ENCODE measurements at places on chromosomes 1 and 21. TPM values are rescaled to one million over a fixed set of nuclear protein-coding genes. Genes with fewer than 3 reads are reported as not detected.

DNA sequence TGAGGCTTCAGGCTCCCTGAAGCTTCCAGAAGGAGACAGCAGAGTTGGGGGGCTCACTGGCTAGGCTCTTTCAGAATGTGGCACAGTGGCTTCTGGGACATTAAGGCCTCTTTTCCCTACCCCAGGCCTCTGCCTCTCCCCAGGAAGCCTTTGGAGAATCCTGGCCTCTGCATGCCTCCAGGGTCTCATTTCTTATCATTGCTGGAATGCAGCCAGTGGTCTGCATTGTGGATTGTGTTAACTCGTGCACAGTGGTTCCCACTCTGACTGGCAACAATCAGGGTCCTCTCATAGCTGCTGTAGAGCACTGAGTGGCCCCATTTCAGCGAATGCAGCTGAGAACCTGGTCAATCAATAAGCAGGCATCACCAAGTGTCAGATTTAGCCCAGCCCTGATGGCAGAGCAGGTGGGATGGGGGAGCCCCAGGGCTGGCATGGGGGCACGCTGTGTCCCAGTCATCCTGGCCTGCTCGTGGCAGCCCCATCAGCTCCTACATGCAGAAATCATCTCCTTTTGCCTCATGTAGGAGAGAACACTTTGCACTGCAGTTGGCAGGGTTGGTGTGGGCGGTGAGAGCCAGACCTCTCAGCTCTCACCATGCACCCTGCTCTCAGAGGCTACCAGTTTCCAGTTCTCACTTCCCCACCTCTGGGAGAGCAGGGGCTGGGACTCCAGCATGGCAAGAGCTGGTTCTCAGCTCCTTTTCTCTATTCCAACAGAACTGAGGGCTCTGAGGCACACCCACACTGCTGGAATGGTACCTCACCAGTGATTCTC is 13.4 kb downstream of the ADORA1 start:
- no peak for DNase-seq

- no peak for DNase-seq
Observed at GRCh38 chr1:56915960-56916359, 49.9 kb downstream of the C8B start.

DNA sequence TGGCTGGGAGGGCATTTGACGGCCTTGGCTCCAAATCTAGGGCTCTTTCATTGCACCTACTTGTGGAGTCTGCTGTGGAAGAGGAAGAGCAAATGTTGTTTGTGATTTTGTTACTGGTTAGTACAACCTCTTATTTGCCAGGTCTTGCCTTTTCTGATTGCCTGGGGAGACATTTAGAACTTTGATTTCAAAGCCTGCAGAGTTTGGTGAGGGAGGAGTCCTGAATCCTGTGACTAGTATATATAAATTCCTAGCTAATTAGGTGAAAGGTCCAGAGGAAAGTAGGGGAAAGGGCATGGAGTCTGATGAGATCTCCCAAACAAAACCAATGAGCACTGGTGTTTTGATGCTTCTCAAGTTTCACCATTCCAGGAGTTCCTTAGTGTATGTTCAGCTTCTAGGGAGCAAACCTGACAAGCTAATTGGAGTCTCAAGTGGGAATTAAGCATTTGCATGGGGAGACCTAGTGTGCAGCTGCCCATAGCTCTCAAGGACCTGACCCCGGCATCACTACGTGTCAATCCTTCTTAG is 5.1 kb upstream of the HMGCS2 start:
- no peak for DNase-seq

DNA sequence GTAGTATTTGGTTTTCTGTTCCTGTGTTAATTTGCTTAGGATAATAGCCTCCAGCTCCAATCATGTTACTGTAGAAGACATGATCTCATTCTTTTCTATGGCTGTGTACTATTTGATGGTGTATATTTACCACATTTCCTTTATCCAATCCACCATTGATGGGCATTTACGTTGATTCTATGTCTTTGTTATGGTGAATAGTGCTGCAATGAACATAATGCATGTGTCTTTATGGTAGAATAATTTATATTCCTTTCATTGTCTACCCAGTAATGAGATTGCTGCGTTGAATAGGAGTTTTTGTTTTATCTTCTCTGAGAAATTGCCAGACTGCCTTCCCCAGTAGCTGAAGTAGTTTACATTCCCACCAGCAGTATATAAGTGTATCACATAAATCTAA is 538.8 kb downstream of the LRRIQ3 start:
- no peak for DNase-seq

DNA sequence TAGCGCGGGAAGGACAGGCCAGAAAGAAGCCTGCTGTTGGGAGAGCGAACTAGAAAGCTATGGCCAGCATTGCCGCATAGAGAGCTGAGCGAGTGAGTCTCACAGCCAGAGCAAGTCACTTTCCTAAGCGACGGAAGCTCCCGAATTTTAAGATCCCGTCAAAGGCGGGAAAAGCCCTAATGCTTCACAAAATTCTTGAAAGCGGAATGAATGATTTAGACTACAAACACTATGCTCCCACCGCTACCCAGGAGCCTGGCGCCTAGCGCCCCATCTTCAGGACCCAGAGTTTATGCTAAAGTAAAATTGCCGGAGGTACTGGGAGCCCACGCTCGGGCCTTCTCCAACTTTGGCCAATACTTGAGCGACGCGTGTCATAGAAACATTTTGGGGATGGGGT is 409.9 kb upstream of the ESRRG start:
- DNase-seq: no peak

DNA sequence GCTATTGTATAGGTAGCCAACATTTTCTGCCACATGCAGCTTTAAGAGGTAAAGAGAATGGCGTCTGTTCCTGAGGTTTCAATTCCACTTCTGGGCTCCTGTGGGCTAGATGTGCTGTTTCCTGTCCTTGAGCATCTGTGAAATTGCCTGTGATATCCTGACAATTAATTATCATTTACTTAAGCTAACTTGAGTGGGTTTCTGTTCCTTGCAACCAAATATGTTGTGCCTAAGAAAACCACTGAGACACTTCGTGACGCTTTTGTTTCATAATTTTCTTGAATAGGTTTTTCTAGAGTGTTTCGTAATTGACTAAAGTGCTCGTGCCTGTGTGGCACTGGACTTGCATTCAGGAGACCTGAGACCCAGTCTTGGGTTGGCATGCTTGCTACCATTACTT is 127.3 kb upstream of the POU3F1 start:
- DNase-seq: no peak

- DNase-seq: no peak
Observed at GRCh38 chr1:207753611-207754010, 1.8 kb downstream of the CD46 start.

- DNase-seq: no peak
Observed at GRCh38 chr21:43603233-43603626, 56.1 kb downstream of the HSF2BP start.

DNA sequence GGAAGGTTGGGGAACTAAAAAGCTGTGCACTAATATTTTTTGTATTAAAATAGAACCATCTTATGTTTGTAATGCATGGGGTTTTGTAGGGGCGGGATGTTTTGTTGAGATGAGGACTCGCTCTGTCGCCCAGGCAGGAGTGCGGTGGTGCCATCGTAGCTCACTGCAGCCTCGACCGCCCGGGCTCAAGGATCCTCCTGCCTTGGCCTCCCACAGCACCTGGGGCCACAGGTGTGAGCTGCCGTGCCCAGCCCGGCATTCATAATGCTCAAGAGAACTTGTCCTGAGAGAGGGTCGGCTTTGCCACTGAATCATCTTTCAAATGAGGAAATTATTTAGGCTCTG is 3.0 kb upstream of the C1orf159 start:
- no peak for DNase-seq

DNA sequence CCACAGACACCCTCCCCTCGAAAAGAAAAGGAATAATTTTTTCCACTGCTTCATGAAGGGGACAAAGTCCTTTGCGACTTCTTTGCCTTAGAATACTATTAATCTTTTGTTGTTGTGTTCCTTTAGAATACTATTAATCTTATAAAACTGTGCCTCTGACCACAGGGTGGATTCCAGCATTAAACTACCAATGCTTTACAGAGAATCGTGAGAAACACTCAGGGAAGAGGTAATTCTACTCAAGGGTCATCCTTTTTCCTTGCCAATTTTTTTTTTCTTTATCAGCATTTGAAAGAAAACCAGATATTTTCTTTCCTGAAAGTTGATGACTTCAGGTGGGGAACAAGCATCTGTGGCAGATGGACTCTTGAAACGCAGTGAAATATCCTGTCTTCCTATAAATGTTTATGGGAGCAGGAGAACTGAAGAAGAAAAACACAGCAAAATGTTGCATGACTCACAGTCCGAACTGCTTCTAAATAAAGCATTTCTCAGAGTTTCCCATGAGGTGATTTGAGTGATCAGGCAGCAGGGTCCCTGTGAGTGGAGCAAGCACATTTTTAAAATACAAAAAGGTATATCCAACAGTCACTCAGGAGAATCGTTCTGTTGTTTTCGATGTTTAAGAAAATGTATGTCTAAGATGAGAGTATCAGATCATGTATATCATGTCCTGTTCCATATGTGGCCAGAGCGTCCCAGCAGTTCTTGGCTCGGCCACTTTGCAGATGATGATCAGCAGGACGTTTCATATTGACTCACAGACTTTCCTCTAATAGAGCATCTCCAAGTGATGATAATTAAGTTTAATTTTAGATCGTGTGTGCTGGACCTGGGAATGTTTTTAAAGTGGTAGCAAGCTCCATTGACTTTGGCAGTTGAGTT is 154.2 kb upstream of the RUNX1 start:
- no peak for DNase-seq

DNA sequence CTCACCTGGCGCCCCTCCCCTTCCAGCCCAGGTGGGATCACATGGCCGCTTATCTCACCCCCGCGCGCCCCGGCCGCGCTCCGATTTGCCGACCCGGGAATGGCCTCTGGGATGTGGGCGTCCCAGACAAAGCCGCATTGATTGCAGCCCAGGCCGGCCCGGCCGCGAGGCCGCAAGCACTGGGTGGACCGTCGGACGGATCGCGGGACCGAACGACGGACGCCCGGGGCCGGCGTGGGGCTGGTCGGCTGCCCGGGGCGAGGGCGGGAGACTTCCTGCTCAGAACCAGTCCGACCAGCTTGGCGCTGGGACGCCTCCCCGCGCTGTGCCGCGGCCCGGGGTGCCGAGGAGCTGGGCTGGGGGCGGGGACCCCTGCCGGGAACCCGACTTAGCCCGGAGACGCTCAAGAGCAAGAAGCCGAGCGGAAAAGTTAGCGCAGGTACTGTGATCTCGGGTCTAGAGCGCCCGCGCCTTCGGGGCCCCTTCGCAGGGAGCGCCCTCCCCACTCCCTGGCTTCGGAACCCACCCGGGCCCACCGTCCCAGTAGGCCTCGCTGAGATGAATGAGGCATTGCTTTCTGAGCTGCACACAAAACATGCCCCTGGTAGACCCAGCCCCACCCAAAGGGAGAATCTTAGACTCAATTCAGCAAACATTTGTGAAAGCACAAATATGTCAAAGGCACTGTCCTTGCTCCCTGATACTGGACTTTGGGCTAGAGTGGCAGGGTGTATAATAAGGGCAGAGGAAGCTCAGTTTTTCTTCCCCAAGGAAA is 415 bp upstream of the LAD1 start:
- peak; percentile 85 for DNase-seq

- DNase-seq: no peak
Observed at GRCh38 chr1:14282707-14283106, 315.8 kb upstream of the KAZN start.

GRCh38 chr1:231924180-231924579 is 297.6 kb downstream of the DISC1 start:
- no peak for DNase-seq

DNA sequence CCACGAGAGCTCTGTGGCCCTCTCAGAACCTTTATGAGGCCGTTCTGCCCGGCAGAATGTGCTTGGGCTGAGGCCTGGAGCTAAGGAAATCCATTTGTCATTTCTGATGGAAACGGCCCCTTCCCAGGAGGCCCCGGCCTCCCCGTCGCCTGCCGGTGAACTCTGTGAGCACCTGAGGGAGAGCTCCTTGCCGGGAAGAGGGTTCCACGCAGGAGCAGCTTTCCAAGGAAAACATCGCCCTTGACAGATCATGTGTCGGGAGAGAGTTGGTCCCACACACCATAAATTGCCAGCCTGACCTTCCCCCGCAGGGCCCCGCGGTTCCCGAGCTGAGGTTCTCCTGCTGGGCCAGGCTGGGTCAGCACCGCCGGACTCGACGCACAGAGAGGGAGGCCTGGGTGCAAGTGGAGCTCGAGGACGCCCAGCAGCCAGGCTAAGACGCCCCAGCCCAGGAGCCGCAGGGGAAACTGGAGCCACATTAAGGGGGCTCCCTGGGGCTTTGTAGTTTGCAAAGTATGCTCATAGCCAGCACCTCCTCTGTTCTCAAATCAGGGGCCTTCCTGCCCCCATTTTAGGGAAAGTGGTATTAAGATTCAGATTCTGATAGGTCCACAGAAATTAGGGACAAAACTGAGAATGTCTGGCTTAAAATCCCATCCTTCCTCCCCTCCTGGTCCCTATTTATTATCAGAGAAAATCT is 239.5 kb downstream of the FOXD2 start:
- no peak for DNase-seq

DNA sequence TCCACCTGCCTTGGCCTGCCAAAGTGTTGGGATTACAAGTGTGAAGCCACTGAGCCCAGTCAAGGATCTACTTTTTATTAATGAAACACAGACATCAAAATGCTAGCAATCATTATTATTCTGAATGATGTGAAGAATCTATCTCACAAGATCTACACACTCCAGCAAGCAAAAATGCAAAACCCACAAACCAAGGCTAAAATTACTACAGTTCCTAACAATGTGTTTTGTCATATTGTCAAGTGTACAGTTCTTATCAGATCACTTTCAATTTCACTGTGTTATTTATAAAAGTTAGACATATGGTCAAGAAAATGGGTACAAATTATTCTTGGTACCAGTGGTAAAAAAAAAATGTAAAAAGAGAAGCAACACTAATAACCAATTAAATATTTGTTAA is 61.3 kb upstream of the SDC3 start:
- no peak for DNase-seq

DNA sequence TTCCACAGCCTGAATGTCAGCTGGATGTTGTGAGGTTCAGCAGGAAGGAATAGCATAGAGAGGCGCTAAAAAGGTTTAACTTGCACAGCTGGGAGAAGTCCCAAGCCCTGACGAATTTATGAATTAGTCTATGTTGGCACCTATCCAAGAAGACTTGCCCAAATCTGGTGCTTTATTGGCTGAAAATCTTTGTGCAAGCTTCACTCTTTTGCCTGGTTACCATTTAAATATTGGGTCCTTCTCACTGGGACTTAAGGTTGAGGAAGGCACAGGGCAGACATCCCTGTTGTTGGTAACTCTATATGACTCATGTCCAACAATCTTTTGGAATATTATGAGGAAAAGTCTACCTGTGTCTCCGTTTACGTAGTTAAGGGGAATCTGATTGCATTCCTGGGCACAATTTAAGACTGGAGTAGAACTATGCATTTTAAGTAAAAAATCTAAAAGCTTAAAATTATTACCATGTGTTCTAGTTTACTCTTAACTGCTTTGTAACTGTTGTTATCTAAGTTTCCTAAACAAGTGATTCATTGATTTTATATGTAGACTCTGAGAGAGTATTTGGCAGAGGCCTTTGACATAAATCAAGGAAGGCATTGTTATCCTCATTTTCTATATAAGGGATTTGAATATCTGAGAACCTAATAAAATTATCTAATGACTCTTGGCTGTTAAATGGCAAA is 181.7 kb upstream of the DPYD start:
- no peak for DNase-seq

- no peak for DNase-seq
Observed at GRCh38 chr1:38915352-38915948, 26.2 kb downstream of the RHBDL2 start.

The FYB2 gene
- not detected for total RNA-seq

The FAM151A gene
- not detected for total RNA-seq

The SPRR2E gene
- total RNA-seq: not detected

The TIE1 gene
- total RNA-seq: not detected

The NR0B2 gene
- total RNA-seq: not detected

The DNAJC8 gene
- 36.0 TPM for total RNA-seq

The TAL1 gene
- total RNA-seq: not detected

The SPRR5 gene
- 0.78 TPM for total RNA-seq

The SERTAD4 gene
- total RNA-seq: 4.8 TPM

The KIAA1614 gene
- 0.26 TPM for total RNA-seq

The HPDL gene
- total RNA-seq: 0.33 TPM
